NAMALWA (cell line): ENCODE measurements at places on chromosomes 2 and 18.

- peak; percentile 68 for DNase-seq
Measured at GRCh38 chr2:9737053-9737875, 106.0 kb upstream of the TAF1B start.

GRCh38 chr2:178845566-178846457 is 38.6 kb upstream of the TTN start:
- no peak for DNase-seq

GRCh38 chr2:219441451-219442255 is 7.0 kb downstream of the SPEG start:
- DNase-seq, result no peak

DNA sequence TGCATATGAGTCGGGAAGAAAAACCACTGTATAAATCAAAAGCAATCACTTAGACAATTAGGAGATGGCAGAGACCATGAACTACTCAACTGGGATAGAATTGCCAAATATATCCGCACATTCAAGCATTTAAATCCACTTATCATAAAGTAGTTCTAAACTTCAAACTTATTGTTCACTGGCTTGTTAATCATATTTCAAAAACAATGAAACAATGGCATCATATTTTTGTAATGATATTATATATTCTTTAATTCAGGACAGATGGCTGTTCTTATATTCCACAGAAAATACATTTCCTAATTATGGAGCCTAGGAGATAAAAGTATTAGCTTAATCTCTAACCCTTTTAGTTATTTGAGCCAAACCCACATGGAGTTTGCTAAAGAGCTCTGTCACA is 263.6 kb downstream of the CTNNA2 start:
- DNase-seq, result no peak

GRCh38 chr2:168354499-168354898 is 101.6 kb upstream of the CERS6 start:
- no peak for DNase-seq

GRCh38 chr2:181157326-181157725 is 176.9 kb downstream of the UBE2E3 start:
- DNase-seq, result no peak

DNA sequence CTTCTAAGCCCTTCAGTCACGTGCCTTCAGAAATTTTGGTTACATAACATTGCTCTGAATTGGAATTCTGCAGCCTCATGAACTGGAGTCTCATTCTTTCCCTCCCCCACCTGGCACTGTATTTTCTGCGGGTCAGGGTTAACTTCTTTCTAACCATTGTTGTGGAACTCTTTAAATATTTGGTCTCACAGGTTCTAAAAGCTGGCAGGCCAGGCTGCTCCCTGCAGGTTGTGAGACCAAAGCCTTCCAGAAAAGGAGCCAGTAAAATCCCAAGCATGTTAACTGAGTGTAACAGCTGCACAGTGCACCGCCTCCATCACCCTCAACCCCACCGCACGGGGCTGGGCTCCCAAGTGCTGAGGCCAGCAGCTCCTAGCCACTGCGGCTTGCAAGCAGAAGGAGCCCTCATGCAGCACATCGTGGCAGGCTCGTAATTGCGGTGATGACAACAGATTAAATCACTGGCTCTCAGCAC is 174.1 kb upstream of the ALPP start:
- no peak for DNase-seq

DNA sequence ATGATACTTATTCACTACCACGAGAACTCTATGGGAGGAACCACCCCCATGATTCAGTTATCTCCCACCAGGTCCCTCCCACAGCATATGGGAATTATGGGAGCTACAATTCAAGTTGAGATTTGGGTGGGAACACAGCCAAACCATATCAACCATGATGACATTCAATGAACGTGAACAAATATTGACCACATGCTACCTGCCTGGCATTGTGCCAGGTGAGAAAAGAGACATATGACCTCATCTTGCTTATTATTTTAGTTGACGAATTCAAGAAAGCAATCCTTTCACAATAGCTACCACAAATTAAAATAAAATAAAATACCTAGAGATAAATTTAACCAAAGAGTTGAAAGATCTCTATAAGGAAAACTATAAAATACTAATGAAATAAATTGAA is 286.5 kb upstream of the CRIM1 start:
- no peak for DNase-seq

- no peak for DNase-seq
Measured at GRCh38 chr2:168700615-168701245, 101.7 kb upstream of the NOSTRIN start.
